ENCODE measurements at places on chromosomes 7 and 10.

DNA sequence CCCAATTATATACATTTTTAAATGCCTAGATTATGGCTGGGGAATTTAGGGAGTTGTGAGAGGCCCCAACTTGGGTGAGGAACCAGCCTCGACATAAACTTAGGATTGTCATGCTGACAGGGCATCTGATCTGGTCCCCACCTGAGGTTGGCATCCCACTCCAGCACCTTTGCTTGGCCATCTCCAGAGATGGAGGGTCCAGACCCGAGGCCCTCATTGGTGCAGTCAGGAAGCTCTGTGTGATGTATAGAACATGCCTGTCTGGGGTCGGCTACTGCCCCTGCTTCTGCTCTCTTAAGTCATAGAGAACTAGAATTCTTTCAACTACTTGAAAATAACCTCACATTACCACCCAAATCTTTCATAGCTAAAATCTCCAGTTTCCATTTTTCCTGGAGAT lies 153.8 kb downstream of the NRF1 start:
- DNase-seq = no peak

DNA sequence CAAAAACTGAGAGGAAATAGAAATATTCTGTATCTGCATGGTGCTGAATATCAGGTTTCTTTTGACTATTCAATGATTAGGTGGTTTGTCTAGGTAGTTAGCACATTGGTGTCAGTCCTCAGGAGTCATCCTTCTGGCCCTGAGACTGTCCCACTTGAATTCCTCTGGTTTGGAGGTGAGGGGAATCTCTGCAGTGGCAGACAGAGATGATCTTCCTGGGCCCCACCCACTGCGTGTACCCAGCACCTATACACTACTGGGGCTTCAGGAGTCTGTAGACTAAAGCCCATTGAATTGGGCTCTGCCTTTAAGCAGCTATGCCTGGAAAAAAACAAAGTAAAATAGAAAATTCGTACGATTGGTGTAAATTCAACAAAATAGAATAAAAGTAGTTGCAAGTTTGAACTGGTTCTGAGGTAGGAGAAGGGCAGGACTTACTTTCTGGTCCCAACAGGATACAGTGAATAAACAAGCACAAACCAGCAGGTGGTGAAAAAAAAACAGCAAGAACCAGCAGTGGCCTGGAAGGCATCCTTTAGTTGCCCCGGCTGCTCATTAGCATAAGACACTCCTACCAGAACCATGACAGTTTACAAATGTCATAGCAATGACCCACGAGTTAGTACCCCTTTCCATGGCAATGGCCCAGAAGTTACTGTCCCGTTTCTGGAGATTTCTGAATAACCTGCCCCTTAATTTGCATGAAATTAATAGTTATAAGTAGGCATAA lies 1.7 kb downstream of the LIPM start:
- DNase-seq = no peak

DNA sequence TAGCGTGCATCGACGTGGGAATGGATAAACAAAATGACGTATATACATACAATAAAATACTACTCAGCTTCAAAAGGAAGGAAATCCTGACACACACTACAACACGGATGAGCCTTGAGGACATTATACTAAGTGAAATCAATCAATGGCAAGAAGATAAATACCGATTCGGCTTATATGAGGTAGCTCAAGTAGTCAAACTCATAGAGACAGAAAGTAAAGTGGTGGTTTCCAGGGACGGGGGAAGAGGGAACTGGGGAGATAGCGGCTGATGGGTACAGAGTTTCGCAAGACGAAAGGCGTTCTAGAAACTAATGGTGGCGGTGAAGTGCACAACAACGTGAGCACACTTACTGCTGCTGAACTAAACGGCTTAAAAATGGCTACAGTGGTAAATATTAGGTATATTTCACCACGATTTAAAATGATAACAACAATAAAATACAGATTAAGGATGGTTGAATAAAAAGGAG lies 516.7 kb downstream of the PARD3 start:
- no peak for DNase-seq

- DNase-seq = no peak
Observed at GRCh38 chr7:139893461-139893860, 64.4 kb downstream of the TBXAS1 start.

DNA sequence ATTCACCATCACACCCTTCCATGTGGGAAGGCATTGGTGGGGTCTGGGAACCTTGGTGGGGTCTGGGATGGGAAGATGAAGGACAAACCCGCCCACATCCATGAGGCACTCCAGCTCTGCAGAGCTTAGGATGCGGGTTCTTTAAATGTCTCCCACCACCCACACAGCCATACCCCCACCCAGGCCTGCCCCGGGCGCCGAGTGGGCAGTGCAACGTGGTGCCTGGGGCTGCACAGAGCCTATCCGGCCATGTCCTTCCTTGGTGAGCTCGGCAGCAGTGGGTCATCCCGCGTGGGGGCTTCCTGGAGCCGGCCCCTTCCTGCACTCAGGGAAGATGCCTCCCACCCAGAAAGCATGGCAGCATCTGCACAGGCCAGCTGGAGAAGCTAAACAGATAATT lies 163.5 kb upstream of the TCERG1L start:
- no peak for DNase-seq

GRCh38 chr7:42768045-42768444 lies 143.8 kb downstream of the C7orf25 start:
- no peak for DNase-seq

- no peak for DNase-seq
Observed at GRCh38 chr10:132341017-132341416, 9.0 kb downstream of the LRRC27 start.

- no peak for DNase-seq
Observed at GRCh38 chr10:51066231-51066630, 8.1 kb upstream of the PRKG1 start.

DNA sequence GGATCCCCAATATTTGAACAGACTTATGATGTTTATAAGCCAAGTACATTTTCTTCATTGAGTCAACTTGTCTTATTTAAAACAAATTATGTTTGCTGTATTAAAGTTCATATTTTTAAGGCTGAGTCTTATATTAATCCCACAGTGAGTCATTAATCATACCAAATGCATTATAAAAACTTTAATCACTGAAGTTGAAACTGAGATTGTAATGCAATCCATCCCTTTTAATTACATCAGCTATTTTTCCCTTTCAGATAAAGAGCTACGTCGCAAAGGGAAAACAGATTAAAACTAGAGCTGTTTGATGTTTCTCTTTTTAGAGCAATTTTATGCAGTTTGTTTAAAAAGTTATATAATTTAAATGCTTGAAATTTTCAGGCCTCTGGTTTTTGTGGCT lies 183.0 kb downstream of the ARID5B start:
- DNase-seq = no peak

DNA sequence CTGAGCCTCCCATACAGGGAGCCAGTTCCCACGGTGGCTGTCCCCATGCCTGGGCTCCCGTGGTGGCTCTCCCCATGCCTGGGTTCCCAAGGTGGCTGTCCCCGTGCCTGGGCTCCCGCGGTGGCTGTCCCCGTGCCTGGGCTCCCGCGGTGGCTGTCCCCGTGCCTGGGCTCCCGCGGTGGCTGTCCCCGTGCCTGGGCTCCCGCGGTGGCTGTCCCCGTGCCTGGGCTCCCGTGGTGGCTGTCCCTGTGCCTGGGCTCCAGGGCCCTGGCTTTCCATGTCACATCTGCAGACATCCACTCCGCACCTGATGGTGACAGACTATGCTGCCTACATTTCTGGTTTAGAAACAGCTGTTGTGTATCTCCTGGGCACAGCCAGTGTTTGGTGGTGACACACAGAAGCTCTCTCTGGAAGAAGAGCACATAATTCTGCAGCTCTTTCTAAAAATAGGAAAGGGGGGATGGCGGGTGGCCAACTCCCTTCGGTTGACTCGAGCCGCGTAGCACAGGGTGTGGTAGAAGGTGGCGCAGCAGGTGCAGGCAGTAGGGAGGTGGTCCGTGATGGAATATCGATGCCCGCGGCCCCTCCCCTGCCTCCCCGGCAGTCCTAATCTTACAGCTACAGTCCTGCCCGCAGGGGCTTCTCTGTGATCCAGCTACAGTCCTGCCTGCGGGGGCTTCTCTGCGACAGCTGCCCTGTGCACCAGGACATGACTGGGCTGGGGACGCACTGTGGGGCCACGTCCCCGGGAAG lies 251.2 kb downstream of the DNAJB6 start:
- no peak for DNase-seq

- no peak for DNase-seq
Observed at GRCh38 chr7:155660059-155660757, 15.7 kb downstream of the RBM33 start.

DNA sequence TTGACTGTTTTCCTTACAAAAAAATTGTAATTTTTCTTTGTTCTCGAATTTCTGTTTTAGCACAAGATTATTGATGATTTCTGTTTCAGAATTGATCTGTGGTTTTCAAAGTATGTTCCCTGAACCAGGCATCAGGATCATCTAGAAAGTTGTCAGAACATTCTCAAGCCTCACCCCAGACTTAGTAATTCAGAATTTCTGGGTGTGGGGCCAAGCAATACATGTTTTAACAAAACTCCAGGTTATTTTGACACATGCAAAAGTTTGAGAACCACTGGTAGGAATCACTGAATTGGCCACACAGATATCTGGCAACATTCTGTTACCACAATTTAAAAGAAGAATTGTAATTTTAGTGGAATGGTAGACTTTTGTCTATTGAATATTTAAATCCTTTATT lies 1173.9 kb upstream of the LRRTM3 start:
- no peak for DNase-seq

DNA sequence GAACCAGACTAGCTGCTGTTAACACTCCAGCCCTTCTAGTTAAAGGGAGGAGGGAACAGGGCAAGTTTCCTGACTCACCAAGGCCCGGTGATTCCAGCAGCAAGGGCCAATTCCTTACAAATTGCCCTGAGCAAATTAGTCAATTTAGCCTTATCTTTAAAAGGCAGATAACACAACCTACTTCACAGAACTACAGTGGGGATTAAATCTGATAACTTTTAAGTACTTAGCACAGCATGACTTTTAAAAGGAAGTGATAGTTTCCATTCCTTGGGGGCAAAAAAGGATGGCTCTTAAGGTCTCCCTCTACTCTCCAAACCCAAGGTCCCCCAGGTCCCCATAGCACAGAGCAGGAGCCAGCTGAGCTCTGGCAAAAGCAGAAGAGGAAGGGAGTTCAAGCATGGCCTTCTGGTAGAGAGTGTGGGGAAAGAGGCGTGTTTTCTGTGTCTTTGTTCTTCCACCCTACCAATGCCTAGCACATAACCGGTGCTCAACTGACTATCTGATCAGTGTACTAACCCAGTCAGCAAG lies 4.0 kb downstream of the CDCA7L start:
- no peak for DNase-seq

GRCh38 chr10:96280859-96281258 lies 9.5 kb upstream of the BLNK start:
- no peak for DNase-seq

Measured in activated gamma-delta T cell (primary cell).